ENCODE measurements at places on chromosomes 7 and 10.
A peak's percentile ranks its signal among the peaks of the same experiment; 100 is the strongest.

GRCh38 chr7:158728911-158729645 lies 24.5 kb upstream of the NCAPG2 start:
- ATAC-seq, result no peak

DNA sequence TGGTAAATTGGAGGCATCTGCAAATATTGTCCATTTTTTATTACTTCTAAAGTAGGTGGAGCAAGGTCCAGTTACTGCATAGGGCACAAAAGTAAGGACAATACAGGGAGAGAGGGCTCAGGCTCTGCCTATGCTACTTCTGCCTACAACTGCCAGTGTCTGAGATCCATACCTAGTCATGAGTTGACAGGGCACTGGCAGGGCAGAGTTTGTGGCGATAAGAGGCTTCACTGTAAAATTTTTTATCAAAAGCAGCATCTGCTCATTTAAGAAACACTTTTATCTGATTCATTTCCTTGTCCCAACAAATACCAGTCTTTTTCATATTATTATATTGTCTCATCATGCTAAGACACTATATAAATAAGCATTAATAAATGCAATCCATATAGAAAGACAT lies 178.0 kb downstream of the LRRN3 start:
- no peak for ATAC-seq

DNA sequence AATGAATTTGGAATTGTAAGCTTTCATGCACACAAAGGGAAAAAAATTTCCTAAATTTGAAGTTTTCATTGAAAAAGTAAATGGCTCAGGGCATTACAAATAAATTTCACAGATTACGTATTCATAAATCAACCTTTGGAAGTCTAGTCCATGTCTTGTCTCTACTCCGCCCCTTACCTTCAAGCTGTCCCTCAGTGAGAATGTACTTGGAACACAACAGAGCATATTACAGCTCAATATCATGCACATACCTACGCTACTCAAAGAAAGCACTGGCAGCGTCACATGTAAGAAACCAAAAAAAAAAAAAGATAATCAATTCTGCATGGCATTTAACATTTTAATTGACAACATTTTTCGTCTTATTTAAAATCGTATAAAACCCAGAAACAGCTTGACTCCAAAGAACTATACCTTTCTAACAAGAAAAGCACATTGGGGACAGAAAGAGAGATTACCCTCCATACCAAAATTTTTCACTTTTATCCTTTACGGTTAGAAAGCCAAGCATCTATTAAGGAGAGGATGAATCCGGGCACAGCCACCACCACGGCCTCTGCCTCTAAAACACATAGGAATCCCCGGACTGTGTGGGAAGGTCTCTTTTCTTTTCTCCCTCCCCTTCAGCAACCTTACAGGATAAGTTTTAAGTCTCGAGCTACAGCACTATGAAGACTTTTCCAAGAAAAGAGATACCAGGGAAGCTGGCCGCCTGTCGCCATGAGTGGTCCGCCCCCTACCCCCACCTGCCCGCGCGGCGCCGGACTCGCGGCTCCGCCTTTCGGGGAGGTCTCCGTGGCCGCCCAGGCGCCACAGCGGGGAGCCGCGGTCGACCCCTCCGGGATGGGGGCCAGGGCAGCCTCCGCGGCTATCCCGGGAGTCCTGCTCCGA lies 1.1 kb downstream of the JMJD1C start:
- peak; percentile 61 for ATAC-seq

DNA sequence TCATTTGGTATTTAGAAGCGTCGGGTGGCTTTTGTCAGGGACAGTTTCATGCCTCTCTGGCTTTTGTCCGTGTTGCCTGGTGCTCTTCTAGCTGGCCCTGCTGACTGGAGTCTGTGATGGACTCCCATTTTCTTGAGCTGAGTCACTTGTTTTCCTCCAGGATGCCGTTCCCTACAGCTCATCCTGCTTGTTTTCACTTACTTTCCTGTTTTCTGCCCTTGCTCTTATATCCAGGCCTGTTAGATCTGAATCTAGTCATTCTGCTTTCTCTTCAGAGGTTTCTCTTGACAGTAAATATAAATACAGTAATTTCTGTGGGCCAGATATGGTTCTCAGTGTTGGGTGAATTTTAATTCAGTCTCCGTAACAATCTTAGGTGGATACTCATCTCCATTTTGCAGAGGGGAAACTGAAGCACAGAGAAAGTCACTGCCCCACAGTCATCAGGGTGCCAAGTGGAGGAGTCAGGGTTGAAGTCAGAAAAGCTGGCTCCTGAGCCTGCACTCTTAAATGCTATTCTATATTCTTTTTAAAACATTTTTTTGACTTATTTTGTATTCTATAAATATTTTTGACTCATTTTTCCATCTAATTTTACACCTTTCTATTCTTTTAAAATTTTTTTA lies 85.4 kb downstream of the CCNY start:
- ATAC-seq, result no peak

DNA sequence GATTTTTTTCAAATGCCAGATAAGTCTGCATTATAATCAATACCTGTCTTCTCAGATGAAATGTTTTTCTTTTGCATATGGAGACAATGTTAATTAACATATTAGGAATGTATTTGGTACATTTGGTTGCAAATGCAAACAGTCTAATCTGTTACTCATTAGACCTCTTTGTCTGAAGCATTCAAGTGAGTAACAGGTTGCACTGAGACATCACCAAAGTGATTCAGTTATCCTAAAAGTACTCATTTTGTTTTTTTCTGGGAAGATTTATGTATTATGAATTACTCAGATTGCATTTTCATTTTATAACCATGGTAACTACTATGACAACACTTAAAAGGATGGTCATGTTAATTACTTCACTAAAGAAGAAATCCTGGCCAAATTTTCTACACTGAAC lies 513.6 kb downstream of the HTR7 start:
- no peak for ATAC-seq

DNA sequence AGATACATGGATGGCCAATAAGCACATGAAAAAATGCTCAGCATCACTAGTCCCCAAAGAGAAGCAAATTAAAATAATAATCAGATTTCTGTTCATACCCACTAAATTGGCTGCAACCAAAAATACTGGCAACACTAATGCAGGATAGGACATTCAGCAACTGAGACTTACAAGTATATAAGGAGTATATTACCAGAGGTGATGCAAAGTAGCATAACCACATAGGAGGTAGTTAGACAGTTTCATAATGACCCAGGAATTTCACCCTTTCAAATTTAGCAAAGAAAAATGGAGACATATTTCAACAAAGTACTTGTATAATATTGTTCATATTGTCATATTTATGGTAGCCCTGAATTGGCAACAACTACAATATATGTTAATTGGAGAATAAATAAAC lies 727.8 kb downstream of the GRID1 start:
- ATAC-seq, result no peak

- no peak for ATAC-seq
These were observed 110.9 kb upstream of the LANCL2 start for GRCh38 chr7:55254242-55254595.
